GM04503 (cell line): ENCODE measurements at places on chromosomes 3 and 15.
A peak's percentile ranks its signal among the peaks of the same experiment; 100 is the strongest.

DNA sequence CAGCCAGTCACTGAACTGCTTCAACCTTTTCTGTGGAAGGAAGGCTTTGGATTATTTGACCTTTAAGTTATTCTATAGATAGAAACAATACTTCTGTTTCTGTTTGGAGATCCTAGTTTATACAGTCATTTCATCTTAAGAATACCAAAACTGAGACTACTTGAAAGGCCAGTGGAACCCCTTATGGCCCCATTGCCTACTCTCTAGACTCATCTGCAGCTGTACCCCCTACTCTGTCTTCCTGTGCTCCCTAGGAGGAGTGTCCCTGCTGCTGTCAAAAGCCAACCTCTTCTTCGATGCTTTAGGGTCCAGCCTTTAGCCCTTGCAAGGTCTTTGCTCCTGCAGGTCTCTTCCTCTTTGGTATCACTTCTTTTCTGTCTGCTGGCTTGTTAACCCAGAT, 169.6 kb downstream of the EDEM1 start:
- no peak for DNase-seq

GRCh38 chr3:66490984-66491383, 9.8 kb downstream of the LRIG1 start:
- DNase-seq, result no peak

DNA sequence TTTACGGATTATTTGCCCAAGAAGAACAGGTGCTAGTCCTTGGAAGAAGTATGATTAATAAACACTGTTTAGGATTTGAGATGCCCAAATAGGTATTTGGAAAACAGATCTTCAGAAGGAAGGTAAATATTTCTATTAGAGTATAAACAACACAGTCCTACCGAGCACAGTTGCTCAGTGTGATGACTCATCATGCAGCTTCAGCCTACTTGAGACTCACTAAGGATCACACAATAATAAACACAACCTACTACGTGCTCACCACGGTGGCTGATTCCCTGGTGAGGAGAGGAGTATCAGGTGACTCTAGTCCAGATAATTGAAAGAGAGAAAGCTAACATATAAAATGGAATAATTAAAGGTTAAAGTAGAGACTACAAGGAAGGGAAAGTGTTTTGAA, 72.0 kb downstream of the PDZRN3 start:
- no peak for DNase-seq

GRCh38 chr3:100001526-100002270, 112.6 kb downstream of the FILIP1L start:
- DNase-seq, result no peak

- DNase-seq, result no peak
Measured at GRCh38 chr3:197959500-197959890, 522 bp upstream of the LMLN start.

- DNase-seq, result peak; percentile 15
Measured at GRCh38 chr3:151016478-151016795, 43.9 kb upstream of the CLRN1 start.

DNA sequence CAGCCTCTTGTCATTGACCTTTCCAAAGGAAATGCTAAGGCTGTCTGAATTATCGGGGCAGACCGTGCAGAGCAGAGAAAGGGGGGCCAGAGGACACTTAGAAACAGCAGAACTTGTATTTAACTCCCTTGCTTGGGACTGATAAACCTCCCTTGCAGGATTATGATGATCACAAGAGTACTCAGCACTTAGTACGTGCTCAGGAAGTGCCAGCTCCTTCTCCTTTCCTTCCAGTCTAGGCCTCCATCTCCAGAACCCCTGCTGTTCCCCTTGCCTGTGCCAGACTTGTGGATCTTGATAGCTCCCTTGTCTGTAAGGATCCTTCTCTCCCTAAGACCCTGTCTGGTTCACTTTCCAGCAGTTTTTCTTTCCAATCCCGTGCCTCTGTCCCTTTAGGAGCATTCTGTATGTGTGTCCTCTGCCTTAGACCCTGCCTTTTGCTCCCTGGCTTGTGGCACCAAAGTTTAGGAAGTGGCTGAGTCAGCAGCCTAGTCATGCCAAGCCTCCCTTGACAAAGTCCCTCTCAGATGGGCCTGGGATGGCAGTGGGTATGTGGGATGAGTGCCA, 747 bp downstream of the SORD start:
- DNase-seq, result no peak

DNA sequence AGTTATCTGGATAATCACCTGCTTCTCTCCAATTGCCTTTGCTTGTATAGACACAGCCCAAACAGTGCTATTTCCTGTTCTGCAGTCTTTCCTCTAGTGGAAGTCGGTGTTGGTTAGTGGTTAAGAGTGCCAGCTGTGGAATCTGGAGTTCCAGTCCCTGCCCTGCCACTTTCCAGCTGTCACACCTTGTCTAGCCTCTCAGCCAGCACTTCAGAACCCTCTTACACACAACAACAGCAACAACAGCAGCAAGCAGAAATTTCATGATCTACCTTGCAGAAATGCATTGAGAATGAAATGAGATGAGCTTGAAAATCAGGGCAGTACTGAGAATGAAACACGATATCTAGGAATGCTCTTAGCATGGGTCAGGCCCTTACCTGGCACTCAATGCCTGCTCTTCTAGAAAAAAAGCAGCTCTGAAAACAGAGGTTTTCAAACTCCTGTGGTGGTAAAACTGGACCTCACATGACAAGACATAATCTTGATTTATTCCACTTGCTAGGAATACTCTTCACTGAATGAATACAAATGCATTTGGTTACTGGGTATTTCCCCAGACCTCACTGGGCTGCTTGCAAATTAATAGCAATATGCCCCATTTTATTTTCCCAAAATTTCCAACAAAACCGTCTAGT, 3.3 kb upstream of the WNT5A start:
- no peak for DNase-seq

- DNase-seq, result no peak
Measured at GRCh38 chr3:81723732-81724313, 37.6 kb downstream of the GBE1 start.

DNA sequence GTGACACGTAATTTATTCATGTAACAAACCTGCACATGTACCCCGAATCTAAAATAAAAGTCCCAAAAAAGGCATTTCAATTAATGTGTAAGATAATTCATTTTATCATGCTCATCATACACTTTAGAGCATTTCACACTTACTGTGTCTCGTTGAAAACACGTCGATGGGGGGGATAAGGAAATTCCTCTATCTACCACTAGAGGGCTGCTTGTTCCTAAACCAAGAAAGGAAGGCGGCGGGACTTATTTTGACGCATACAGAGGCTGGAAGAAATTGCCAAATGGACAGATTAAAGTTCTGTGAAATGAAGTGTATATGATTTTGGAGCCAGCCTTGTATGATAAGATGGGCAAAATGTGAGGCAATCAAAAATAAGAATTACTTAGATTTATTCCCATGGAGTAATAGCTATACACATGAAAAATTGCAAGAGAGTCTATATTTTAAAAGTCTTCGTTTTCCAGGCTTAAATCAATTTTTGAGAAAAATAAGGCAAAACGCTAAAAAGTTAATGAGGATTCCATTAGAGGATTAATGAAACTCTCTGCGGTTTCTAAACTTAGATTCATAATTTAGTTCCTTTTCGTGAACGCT, 346.8 kb downstream of the CNTN3 start:
- no peak for DNase-seq

DNA sequence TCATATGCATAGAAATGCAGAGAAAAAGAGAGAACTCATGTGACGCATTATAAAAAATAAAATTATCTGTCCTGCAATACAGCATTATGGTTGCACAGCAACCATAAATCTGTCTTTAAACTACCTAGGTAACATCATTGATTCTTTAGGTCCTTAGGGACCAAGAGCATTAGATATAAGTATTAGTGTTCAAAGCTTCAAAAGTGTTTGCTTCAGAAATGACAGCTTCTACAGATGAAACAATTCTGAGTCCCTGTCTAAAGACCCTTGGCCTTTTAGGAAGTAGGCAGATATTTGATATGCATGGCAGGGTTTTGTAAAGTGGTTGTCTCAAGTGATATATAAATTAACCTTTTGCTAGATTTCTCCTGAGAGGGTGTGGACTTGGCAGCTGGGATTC, 454.2 kb downstream of the GBE1 start:
- no peak for DNase-seq

DNA sequence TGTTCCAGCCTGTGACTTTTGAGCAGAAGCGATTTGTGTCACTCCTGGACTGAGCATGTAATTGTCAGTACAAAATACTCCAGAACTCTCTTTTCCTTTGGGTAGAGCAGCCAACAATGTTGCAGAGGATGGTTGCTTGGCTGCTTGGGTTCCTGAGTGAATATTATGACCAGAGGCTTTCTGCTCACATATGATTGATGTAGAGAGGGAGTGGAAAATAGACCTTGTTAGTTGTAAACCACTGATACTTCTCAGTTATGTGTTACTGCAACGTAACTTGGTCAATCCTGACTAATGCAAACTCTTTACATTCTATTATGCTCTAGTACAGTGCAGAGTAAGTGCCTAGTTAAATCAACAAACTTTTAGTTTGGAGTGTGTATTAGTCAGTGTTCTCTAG, 322.6 kb upstream of the KCNH8 start:
- no peak for DNase-seq

DNA sequence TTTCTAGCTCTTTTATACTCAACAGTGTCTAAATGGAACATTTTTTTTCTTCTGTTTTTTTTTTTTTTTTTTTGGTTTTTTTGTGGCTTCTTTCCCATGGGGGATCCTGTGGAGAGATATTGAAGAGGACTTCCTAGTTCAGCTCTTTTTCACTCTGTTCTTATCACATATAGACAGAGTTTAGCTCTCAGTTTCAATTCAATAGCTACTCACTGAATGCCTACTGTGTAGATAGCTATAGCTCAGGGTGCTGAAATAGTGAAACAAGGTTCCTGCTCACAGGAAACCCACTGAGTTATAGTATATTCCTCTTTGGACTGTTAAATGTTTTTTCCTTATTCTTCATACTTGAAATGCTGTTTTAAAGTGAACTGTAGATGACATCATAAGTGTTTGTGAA, 918.8 kb downstream of the CADM2 start:
- DNase-seq, result no peak

- no peak for DNase-seq
Measured at GRCh38 chr3:28915741-28916500, 364.9 kb upstream of the RBMS3 start.

GRCh38 chr3:180875124-180875698, 37.3 kb upstream of the FXR1 start:
- DNase-seq, result no peak

DNA sequence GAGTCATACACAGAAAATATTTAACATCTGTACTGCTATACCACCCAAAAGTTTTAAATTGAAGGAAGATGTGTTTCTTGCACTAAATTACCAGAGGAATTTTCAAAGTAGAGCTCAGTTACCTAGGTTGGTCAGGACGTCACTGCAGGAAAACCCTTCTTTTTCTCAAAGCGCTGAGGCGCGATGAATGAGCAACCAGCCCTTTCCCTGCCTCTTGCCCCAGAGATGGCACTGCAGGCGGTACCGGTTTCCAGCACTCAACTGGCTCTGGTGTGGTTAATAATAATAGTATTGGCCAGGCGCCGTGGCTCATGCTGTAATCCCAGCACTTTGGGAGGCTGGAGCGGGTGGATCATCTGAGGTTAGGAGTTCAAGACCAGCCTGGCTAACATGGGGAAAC, 49.3 kb downstream of the HES1 start:
- DNase-seq, result no peak

DNA sequence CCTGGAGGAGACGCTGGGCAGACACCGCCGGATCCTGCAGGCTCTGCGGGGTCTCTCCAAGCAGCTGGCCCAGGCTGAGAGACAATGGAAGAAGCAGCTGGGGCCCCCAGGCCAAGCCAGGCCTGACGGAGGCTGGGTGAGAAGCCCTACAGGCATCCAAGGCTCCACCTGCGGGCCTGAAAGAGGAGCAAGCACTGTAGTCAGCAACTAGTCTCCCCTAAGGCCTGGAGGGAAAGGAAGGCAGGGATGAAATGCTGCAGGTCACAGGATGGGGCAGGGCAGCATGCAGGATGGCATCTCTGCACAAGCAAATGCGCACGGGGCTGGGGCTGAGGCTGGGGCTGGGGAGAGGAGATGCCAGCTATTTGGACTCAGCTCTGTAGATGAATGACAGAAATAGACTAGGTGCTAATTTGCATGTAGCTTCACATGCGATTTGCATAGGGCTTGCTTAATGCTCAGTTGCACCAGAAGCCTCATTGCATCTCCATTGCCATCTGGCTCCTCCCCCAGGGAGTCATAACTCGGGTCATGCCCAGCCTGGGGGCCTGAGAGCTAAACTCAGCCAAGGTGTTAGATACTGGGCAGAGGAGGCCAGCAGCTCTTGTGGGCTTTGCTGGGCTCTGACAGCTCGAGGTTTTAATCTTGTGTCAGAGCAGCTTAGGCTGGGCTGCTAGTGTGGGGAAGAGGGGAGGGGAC, 5.2 kb upstream of the CPLX3 start:
- no peak for DNase-seq

DNA sequence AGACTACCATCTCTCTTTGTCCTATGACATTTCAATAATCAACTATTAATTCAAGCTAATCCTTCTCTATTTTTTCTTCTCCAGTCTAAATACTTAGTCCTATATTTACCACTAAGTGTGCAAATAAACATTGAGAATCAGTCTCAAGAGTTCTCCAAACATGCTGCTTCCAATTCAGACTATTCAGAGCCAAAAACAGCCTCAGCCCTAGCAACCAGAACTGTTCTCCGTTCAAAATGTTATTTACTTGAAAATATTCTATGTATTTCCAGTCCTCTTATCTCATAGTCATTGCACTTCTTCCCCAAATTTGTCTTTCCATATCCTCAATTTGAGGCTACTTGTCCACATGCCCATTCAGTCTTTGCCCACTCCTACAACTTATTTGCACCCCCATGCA, 805.5 kb downstream of the IGSF11 start:
- no peak for DNase-seq

DNA sequence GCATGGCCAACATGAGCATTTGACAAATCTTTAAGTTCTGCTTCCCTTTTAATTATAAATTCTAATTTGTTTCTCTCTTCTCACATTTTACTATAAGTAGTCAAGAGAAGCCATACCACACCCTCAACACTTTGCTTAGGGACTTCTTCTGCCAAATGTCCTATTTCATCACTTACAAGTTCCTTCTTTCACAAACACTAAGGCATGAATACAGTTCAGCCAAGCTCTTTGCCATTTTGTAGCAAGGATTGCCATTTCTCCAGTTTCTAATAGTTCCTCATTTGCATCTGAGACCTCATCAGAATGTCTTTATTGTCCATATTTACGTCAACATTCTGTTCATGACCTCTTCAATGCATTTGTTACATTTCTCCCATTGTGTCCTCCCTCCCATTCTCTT, 29.4 kb downstream of the SLC22A14 start:
- no peak for DNase-seq

- no peak for DNase-seq
Measured at GRCh38 chr3:123338620-123339061, 110.2 kb downstream of the ADCY5 start.
